ENCODE measurements at places on chromosomes 5 and 9. TPM values are rescaled to one million over a fixed set of nuclear protein-coding genes. Genes with fewer than 3 reads are reported as not detected.

ADAM19 gene
- 11.9 TPM for polyA plus RNA-seq

LRRTM2 gene
- not detected for polyA plus RNA-seq

PALM2AKAP2 gene
- not detected for polyA plus RNA-seq

KIF20A gene
- polyA plus RNA-seq = 34.4 TPM

RHOBTB3 gene
- polyA plus RNA-seq = 0.50 TPM

DNA sequence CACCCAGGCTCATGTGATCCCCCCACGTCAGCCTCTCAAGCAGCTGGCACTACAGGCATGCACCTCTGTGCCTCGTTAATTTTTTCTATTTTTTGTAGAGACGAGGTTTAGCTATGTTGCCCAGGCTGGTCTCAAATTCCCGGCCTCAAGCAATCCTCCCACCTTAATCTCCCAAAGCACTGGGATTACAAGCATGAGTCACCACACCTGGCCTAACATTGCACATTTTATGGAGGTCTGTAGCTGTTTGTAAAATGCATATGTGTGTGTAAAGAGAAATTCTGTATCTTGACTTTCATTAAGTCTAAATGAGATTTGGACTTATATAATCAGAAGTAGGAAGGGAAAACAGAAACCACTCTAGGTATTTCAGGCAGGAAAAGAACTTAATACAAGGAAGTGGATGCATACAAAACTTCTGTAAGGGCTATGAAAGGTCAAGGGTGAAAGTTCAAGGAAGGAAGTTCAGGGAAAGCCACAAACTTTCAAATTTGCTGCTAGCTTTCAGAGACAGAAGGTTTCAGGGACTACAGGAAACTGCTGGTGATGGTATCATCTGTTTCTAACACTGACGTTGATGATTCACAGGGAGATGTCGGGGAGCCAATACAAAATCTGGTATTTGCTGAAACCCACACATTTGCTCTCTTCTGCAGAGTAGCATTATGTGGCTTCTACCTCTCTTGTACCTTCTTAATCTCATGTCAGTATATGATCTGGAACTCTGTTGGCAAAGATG, 209.4 kb downstream of the PIK3R1 start:
- DNase-seq = peak; percentile 61

GRCh38 chr9:33166231-33167083, 679 bp downstream of the B4GALT1 start:
- DNase-seq = no peak

- no peak for DNase-seq
Observed at GRCh38 chr5:11289733-11290132, 528.7 kb upstream of the DAP start.

GRCh38 chr5:52504584-52505240, 283.0 kb upstream of the ITGA1 start:
- DNase-seq = no peak

DNA sequence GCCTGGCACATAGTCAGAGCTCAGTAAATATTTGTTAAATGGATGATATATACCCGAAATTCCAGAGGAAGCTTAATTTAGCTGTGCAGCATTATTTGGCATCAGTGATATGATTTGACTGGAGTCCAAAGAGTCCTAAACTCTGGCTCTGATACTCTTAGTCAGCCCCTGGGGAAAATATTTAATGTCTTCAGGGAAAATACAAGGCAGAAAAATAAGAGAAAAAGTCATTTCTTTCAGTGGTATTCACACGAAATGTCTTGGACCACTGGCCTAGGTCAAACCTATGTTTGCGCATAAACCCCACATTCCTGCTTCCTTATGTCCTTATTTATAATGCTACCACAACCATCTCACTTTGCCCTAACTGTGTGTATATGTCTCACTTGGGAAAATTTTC, 23.8 kb downstream of the GLRA1 start:
- DNase-seq = no peak

- DNase-seq = no peak
Observed at GRCh38 chr9:15824310-15824709, 271.5 kb downstream of the CCDC171 start.

DNA sequence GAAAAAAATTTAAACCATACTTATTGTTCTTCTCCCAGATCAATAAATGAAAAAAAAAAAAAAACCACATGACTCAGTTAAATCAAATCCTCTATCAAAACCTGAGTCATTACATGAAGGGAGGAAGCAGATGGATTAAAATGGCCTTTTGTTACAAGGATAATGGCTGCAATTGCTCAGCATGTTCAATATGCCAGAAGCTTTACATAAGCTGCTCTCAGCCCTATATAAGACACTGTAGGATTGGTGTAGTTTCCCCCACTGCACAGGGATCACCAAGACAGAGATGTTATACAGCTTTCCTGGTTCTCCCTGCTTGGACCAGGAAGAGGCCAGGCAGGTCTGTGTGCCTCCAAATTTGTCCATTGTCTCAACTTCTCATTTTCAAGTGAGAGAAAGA, 101.6 kb upstream of the MAP1B start:
- DNase-seq = no peak

GRCh38 chr9:38036359-38037084, 32.5 kb downstream of the SHB start:
- peak; percentile 58 for DNase-seq

GRCh38 chr9:122084026-122084675, 9.0 kb downstream of the TTLL11 start:
- DNase-seq = no peak

- no peak for DNase-seq
Observed at GRCh38 chr5:149399775-149400174, 20.7 kb upstream of the IL17B start.

DNA sequence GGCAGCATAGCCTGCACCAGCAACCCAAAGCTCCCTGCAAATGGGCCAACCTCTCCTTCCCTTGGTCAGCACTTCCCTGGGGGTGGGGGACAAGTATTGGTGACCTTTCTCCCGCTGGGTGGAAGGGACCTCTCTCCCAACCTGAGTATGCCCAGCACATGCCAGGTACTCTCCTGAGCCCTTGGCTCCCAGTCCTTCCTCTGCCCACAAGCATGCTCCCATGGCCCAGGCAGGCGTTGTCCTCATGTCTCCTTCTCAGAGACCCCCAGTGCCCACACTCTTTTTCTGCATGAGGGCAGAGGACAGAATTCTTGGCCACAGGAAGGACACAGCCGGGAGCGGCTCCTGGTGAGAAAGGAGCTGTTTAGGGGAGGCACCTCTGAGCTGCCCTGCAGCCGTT, 60.3 kb downstream of the PHF2 start:
- DNase-seq = no peak

GRCh38 chr5:173764332-173765028, 123.7 kb upstream of the CPEB4 start:
- peak; percentile 70 for DNase-seq

GRCh38 chr5:112161392-112161748, 257.7 kb downstream of the EPB41L4A start:
- no peak for DNase-seq

GRCh38 chr5:135396459-135397055, 2.5 kb downstream of the MACROH2A1 start:
- DNase-seq = no peak

GRCh38 chr5:56608217-56608925, 207.0 kb upstream of the MAP3K1 start:
- DNase-seq = no peak

Measured in foreskin keratinocyte (primary cell).